ENCODE measurements at places on chromosomes 4 and X. TPM values are rescaled to one million over a fixed set of nuclear protein-coding genes. Genes with fewer than 3 reads are reported as not detected.

Gene PAGE5
- polyA plus RNA-seq: not detected

Gene USP51
- 0.25 TPM for polyA plus RNA-seq

Gene IL1RAPL1
- polyA plus RNA-seq: 0.13 TPM

GRCh38 chr4:24056289-24056688, 166.4 kb upstream of the PPARGC1A start:
- no peak overlapping the region for H3K27ac ChIP-seq
- H3K4me3 ChIP-seq: no peak overlapping the region
- H3K27me3 ChIP-seq: no peaks in the 10 kb centered on the region
- DNase-seq: no peak

DNA sequence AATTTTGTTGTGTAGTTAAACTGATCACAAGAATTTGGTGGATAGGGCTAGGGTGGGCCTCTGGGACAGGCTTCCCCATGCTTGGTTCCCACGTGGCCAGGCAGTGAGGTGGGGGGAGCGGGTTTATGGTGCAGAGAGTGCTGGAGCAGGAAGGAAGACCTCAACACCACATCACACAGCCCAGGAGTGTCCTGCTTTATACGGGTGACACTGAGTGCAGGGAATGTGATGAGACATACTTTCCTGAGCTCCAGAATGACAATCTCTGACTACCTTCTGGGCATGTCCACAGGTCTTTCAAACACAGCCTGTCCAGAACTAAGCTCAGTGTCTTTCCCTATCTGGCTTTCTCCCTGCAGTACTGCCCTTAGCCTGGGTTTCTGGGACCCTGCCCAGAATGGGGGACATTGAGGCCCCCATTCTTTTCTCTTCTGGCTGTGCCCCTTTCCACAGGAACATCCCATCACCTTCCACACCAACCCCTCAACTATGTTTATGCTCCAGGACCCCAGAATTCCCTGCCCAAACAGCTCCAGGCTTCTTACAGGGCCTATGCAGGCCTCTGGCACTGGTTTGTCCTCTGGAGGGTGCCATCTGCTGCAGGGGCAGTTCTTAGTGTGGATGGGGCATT, 36.5 kb upstream of the RASL11B start:
- no peak for DNase-seq
- H3K27me3 ChIP-seq: no peaks in the 10 kb centered on the region
- H3K4me1 ChIP-seq: peaks cover 19% of the 10 kb centered on the region
- no peak overlapping the region for H3K4me3 ChIP-seq
- H3K36me3 ChIP-seq: no peaks in the 10 kb centered on the region
- H3K27ac ChIP-seq: peak overlapping the region; percentile 76

DNA sequence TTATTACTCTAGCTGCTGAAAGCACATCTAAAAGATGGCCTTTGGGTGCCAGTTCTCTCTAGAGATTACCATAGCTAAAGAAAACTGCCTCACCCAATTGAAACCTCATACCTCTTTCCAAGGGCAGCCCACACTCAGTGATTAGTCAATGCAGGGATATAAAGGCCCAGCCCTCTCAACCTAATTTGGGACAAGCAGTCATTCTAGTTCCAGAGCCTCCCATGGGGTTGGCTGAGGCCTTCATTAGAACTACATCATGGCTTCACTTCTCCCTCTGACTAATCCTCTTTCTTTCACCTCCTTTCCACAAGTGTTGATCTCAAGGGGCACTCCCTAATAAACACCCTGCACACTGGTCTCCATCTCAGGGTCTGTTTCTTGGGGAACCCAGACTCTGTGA, 38.5 kb upstream of the C1GALT1C1 start:
- no peaks in the 10 kb centered on the region for H3K36me3 ChIP-seq
- no peak overlapping the region for H3K4me3 ChIP-seq
- no peak for DNase-seq
- no peaks in the 10 kb centered on the region for H3K27me3 ChIP-seq
- no peak overlapping the region for H3K27ac ChIP-seq

GRCh38 chrX:52574416-52575275, 57.8 kb upstream of the XAGE1B start:
- peaks cover 43% of the 10 kb centered on the region for H3K27me3 ChIP-seq
- no peaks in the 10 kb centered on the region for H3K36me3 ChIP-seq
- H3K27ac ChIP-seq: no peak overlapping the region
- DNase-seq: no peak

DNA sequence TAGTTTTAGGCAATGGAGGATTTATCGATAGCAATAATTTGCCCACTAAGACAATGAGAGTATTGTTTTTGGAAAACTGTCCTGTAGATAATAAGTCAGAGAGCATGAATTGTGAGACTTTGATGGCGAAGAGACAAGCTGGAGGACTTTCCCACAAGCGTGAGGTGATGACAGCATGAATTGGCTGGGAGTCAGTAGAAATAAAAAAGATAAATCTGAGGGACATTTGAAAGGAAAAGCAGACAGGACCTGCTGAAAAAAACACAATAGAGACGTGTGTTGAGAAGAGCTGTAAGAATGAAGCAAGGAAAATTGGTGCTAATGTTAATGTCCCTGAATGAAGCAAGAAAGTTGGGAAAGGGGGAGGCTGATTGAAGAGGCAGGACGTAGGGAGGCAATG, 233.5 kb downstream of the DCTD start:
- no peaks in the 10 kb centered on the region for H3K36me3 ChIP-seq
- no peaks in the 10 kb centered on the region for H3K4me1 ChIP-seq
- DNase-seq: no peak
- H3K27ac ChIP-seq: no peak overlapping the region
- no peaks in the 10 kb centered on the region for H3K27me3 ChIP-seq
- H3K4me3 ChIP-seq: no peak overlapping the region

- DNase-seq: no peak
- no peaks in the 10 kb centered on the region for H3K4me1 ChIP-seq
- no peak overlapping the region for H3K27ac ChIP-seq
- H3K4me3 ChIP-seq: no peak overlapping the region
- peaks cover 7% of the 10 kb centered on the region for H3K27me3 ChIP-seq
- H3K36me3 ChIP-seq: no peaks in the 10 kb centered on the region
Observed at GRCh38 chr4:80237992-80238391, 28.5 kb upstream of the FGF5 start.

DNA sequence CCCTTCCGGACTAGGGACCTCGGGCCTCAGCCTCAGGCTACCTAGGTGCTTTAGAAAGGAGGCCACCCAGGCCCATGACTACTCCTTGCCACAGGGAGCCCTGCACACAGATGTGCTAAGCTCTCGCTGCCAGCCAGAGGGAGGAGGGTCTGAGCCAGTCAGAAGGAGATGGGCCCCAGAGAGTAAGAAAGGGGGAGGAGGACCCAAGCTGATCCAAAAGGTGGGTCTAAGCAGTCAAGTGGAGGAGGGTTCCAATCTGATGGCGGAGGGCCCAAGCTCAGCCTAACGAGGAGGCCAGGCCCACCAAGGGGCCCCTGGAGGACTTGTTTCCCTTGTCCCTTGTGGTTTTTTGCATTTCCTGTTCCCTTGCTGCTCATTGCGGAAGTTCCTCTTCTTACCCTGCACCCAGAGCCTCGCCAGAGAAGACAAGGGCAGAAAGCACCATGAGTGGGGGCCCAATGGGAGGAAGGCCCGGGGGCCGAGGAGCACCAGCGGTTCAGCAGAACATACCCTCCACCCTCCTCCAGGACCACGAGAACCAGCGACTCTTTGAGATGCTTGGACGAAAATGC, at the start of gene WAS:
TSS of gene WAS (plus strand) at position 389 of the 572 bp plus-strand sequence. CDS start at position 444, 55 bp downstream.
- no peak within 1 kb of the TSS for H3K27ac ChIP-seq
- H3K4me1 ChIP-seq: no peaks in the 10 kb centered on the region
- H3K4me3 ChIP-seq: no peak within 1 kb of the TSS
- no peaks in the 10 kb centered on the region for H3K27me3 ChIP-seq
- no peaks in the 10 kb centered on the region for H3K36me3 ChIP-seq
- no peak for DNase-seq

DNA sequence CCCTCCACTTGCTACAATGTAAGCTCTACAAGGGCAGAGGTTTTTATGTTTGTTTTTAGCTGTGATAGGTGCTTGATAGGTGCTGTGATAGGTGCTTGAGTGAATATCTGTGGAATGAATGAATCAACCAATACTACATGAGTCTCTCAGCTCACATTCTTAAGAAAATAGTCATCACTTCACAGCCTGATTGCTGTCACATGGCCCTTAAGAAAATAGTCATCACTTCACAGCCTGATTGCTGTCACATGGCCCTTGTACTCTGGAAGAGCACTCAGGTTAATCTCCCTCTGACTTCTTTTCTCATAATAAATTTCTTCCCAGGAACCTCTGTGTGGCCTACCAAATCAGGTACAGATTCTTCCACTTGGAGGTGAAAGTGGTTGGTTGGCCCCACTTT, 335.2 kb downstream of the TENM3 start:
- no peak overlapping the region for H3K4me3 ChIP-seq
- H3K4me1 ChIP-seq: no peaks in the 10 kb centered on the region
- no peak overlapping the region for H3K27ac ChIP-seq

DNA sequence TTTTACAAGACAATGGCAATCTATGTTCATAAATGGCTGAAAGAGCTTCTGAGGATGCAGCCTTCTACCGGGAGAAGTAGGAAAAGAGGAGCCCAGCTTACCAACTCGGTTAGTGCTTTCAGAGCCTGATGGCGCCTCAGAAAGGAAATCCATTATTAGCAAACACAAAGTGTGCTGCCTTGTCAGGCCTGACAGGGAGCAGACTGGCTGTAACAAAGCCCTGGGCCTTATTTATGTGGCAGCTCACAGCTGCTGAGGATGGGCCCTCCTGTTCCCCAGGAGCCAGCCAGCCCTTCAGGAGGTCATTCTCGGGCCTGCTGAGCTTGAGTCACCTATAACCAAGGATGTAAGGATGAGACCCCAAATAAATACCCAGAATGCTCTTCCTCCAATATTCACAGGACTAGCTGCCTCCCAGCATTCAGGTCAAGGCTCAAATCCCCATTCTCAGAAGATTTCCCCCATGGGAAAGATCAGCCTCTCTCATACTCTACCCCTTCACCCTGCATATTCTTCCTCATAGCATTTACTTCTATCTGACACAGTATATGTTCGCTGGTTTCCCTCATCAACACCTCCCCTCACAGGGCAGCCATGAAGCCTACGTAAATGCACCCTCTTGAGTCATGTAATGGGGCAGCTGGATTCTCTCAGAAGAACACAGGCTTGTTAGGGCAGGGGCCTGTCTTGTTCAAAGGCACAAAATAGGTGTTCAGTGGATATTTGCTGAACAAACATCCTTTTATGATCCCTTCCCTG, 227.0 kb upstream of the RASGEF1B start:
- DNase-seq: no peak
- no peaks in the 10 kb centered on the region for H3K27me3 ChIP-seq
- H3K4me3 ChIP-seq: no peak overlapping the region
- H3K27ac ChIP-seq: no peak overlapping the region
- H3K36me3 ChIP-seq: no peaks in the 10 kb centered on the region

DNA sequence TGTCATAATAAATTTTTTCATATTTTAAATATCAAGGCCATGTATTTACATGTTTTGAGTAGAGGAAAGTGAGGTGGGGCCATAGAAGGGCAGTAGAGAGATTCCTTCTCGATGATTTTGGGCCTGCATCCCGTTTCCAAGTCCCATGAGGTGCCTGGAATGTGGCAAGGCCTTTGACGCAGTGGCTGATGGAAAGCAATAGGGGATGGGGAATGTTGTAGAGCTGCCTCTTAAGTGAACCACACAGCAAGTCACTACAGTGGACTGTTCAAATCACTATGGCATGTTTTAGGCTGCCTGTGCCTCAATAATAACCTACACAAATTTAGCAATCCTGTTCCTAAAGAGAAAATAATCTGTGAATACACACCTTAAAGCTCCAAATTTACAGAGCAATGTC, 48.3 kb downstream of the ANXA5 start:
- DNase-seq: no peak
- H3K27me3 ChIP-seq: no peaks in the 10 kb centered on the region
- H3K4me3 ChIP-seq: no peak overlapping the region
- H3K27ac ChIP-seq: no peak overlapping the region
